ENCODE measurements at places on chromosomes 6 and 20. TPM values are rescaled to one million over a fixed set of nuclear protein-coding genes. Genes with fewer than 3 reads are reported as not detected.

- peaks cover 9% of the 10 kb centered on the region for H3K27me3 ChIP-seq
- no peak for DNase-seq
- H3K4me3 ChIP-seq, result no peak overlapping the region
- H3K27ac ChIP-seq, result no peak overlapping the region
Measured at GRCh38 chr20:43959079-43959919, 44.6 kb downstream of the TOX2 start.

GRCh38 chr6:105292689-105293339, 110.1 kb downstream of the PREP start:
- peaks cover 33% of the 10 kb centered on the region for H3K4me1 ChIP-seq
- no peak overlapping the region for H3K4me3 ChIP-seq
- no peak overlapping the region for H3K27ac ChIP-seq
- no peak for DNase-seq
- peaks cover 2% of the 10 kb centered on the region for H3K27me3 ChIP-seq

DNA sequence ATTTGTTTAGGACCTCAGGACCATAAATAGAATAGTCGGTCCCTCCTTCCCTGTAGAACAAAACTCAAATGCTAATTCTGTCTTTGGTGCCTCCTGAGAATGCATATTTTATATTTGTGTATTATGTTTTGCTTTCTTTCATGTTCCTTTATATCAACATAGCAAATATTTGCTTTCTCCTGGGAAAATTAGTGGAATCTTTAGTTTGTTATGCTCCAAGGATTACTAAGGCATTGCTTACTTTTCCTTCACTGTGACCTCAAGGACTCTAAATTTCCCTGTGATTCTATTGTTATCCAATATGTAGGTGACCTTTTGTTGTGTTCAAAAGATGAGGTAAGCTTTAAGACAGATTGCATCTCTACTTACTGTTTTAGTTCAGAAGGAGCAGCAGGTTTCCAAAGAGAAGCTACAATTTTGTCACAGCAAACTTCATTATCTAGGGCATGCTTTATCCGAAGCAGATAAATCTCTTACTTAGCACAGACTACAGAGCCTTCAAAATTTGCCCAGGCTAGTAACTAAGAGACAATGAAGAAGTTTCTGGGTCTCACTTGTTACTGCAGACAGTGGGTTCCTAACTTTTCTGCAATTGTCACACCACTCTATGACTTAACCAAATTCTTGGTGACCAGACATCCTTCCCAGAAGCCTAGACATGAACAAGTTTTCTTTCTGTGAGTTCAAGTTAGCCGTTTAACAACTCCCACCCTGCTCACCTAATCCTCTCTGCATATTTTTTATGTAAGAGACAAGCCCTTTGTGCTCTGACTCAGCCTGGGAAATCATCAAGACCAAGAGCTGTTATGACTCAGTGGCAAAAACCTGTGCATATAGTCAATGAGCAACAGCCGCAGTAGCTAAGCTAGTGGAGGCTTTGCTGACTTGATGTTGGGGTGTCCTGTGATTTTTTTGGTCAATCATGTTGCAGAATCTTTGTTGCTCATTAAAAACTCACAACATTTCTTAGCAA, 378.8 kb downstream of the QKI start:
- DNase-seq, result no peak
- H3K27ac ChIP-seq, result no peak overlapping the region
- no peaks in the 10 kb centered on the region for H3K27me3 ChIP-seq
- H3K4me1 ChIP-seq, result no peaks in the 10 kb centered on the region
- H3K36me3 ChIP-seq, result peaks cover 4% of the 10 kb centered on the region

Gene RAET1L
- not detected for total RNA-seq

Gene MACROD2
- 8.7 TPM for total RNA-seq

- no peak overlapping the region for H3K27ac ChIP-seq
- no peaks in the 10 kb centered on the region for H3K4me1 ChIP-seq
- no peaks in the 10 kb centered on the region for H3K27me3 ChIP-seq
- DNase-seq, result no peak
- H3K4me3 ChIP-seq, result no peak overlapping the region
Measured at GRCh38 chr6:56347526-56347925, 100.1 kb upstream of the COL21A1 start.

DNA sequence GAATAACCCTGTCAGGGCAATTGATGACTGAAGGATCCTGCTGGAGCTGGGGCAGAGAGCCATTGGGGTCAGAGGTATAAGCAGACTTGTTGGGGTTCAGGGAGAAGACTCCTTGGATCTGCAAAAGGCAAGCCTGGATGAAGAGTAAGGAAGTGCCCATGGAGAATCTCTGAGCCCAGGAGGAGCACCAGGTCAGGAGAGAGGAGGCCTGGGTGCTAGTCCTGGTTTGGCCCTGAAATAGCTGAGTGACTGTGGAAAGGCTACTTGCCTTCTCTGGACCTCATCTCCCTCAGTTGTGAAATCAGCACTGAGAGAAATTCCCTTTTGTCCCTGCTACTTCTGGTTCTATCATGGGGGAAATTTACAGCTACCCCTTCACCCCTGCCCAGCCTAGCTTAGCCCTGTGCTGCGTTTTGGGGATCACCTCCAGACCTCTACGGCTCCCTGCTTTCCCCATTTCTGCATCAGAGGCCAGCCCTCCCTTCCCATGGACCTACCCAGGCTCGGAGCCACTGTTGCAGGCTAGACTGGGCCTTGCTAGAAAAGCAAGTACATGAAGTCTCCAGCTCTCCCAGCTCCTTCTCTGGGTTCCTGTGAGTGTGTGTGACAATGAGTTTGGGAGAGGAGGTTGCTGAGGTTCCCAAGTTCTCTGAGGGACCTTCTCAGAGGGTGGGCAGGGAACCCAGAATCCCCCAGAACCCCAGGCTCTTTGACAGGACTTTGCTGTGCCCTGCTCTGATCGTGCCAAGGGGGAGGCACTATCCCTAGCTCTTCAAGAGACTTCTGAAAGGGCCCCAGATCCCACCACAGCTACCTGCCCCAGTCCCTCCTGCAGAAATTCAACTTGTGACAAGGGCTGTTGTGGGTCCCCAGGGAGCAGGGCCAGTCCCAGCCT, 2.3 kb upstream of the NCR2 start:
- no peaks in the 10 kb centered on the region for H3K36me3 ChIP-seq
- H3K4me3 ChIP-seq, result no peak overlapping the region
- peaks cover 10% of the 10 kb centered on the region for H3K4me1 ChIP-seq

GRCh38 chr20:46688151-46689081, 828 bp downstream of the TP53RK start:
- H3K27ac ChIP-seq, result peak overlapping the region; percentile 99
- peaks cover 12% of the 10 kb centered on the region for H3K4me1 ChIP-seq
- no peaks in the 10 kb centered on the region for H3K36me3 ChIP-seq
- H3K4me3 ChIP-seq, result peak overlapping the region; percentile 98
- no peak for DNase-seq

Gene SMOC2
- total RNA-seq, result 0.44 TPM

DNA sequence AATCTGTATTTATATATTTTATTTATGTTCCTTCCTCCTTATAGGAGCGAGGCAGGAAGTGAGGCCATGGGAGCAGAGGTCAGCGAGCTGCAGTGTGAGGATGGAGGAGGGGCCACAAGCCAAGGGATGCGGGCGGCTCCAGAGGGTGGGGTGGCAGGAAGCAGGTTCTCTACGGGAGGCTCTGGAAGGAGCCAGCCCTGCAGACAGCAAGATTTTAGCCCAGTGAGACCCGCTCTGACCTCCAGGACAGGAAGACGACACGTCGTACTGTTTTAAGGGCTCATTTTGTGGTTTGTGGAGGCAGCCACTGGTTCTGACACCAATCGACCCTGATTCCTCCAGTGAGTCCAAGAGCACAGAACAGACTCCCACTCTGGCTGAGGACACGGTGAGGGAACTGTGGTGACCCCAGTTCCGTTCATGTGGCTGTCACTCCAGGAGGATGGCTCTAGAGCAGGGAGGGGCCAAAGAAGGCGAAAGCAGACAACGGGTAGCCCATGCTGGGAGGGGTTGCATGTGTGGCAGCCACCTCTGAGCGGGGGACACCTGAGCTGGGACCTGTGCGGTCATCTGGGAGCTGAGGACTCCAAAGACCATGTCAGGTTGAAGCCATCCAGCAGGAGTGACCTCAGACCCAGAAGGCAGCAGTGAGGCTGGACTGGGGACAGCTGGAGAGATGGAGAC, 100.1 kb upstream of the BHLHE23 start:
- no peak overlapping the region for H3K4me3 ChIP-seq
- H3K4me1 ChIP-seq, result no peaks in the 10 kb centered on the region
- H3K27ac ChIP-seq, result no peak overlapping the region
- peaks cover 8% of the 10 kb centered on the region for H3K27me3 ChIP-seq
- peaks cover 10% of the 10 kb centered on the region for H3K36me3 ChIP-seq

DNA sequence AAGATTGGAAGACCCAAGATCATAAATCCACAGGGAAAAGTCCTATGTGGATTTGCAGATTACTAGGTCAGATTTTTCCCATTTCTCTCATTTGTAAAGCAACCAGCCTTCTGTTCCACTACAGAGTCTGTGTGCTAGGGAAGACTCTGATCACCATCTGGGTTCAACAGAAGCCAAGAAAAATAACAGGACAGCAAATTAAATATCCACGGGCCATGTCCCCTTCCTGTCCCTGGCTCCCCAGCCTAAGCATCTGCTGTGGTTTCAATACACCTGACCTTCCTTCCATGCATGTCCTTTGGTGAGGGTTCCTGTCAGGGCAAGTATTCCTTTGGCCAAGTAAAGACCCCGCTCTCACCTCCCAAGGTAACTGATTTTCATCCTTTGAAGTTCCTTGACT, 558.8 kb downstream of the KIF16B start:
- H3K4me1 ChIP-seq, result peaks cover 20% of the 10 kb centered on the region
- H3K36me3 ChIP-seq, result no peaks in the 10 kb centered on the region
- peaks cover 4% of the 10 kb centered on the region for H3K27me3 ChIP-seq
- no peak for DNase-seq
- H3K27ac ChIP-seq, result no peak overlapping the region
- no peak overlapping the region for H3K4me3 ChIP-seq
